ENCODE measurements at places on chromosomes 5 and 9.
A peak's percentile ranks its signal among the peaks of the same experiment; 100 is the strongest.

- DNase-seq = no peak
These were observed 180.8 kb downstream of the RASEF start for GRCh38 chr9:82882138-82882537.

GRCh38 chr5:33205727-33206410, 234.9 kb upstream of the TARS1 start:
- DNase-seq = no peak

DNA sequence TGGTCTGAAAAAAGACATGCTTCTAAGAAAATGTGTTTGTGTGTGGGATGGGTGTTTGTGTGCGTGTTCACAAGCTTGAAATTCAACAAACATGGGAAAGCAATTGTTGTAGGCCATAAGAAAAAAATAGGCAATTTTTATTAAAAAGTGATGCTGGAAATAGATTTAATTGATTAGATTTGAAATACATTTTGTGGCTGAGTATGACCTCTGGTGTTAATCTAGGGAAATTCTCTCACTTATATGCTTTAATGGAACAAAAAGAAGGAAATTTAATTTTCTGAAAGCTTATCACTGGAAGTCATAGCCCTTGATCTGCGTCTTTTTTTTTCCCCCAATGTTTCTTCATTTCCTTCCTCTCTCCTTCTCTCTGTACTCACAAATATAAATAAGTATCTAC, 3.5 kb upstream of the KCNN2 start:
- DNase-seq = no peak

DNA sequence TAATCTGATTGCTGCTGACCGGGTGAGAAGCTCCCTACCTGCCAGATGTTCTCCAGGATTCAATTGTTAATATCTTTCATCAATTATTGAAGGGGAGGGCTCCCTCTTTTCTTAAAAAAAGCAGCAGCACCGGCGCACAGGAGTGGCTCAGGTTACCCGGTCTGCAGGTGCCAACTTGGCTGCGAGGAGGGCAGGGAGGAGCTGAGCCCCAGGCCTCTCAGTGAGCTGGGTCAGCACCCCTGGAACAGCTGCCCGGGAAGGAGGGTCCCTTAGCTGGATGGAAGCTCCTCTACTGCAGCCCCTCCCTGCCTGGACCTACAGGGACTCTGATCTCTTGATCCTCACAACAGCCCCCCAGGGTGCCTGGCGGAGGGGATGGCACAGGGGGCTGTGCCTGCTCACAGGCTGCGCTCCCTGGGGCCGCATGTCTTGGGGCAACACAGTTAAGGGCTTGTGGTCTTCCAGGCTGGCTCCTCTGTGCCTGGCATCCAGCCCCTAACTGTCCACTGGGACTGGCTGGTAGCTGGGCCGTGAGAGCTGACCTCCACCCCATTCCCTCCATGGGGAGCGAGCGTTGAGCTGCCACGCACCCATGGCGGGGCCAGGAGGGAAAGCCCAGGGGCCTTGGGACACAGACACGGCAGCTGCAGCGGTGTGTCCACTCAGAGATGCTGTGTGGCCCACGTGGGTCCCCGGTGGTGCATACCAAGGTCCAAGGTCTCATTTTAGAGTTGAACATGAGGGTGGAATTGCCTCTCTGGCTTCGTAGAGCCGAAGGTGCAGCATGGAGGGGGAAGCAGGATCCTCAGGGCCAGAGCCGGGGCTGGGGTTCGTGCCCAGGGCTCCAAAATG, 28.6 kb upstream of the TMEM250 start:
- DNase-seq = peak; percentile 22

- DNase-seq = no peak
These were observed 182.2 kb upstream of the ANKRD55 start for GRCh38 chr5:56415356-56415765.

GRCh38 chr9:26142201-26142600, 464.0 kb upstream of the TUSC1 start:
- no peak for DNase-seq

DNA sequence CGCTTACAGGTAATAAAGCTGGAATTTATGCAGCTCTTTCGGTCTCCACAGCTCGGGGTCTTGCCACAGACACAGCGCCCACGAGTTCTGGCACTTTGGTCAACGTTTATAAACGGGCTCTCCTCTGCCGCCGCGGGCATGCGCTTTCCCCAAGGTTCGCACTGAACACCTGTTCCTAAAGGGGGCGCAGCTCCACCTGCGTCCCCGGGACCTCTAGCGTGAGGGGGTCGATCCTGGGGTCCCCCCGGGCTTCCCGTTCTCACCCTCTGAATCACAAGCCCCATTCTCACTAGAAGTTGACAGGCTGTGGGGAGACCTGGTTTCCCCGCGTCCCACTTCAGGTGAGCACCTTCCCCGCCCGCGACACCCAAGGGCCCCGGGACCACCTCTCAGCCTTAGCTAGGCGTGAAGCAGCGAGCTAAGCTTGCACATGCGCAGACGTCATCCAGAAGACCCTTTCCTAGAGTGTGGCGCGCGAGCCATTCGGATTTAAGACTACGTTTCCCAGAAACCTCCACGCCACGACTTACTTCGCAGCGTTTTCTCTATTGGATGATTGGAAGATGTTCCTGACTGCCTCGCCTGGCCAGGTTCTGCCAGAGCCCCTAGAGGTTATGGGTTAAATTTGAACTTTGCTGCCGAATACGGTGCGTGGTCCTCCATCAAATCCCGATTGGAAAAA, 21.3 kb upstream of the ZNF782 start:
- peak; percentile 77 for DNase-seq

DNA sequence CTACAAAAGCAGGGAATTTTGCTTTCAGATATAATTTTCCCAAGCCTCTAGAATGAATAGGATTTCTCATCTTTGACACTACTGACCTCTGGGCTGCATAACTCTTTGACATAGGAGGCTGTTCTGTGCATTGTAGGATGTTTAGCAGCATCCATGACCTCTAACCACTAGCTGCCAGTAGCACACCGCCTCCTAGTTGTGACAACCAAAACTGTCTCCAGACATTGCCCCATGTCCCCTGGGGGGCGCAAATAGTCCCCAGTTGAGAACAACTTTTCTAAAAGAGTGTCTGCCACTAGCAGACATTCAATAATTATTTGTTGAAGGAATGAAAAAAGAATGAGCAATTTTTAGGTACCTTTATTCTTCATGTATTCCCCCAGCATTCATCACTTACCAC, 51.8 kb downstream of the POU4F3 start:
- no peak for DNase-seq

DNA sequence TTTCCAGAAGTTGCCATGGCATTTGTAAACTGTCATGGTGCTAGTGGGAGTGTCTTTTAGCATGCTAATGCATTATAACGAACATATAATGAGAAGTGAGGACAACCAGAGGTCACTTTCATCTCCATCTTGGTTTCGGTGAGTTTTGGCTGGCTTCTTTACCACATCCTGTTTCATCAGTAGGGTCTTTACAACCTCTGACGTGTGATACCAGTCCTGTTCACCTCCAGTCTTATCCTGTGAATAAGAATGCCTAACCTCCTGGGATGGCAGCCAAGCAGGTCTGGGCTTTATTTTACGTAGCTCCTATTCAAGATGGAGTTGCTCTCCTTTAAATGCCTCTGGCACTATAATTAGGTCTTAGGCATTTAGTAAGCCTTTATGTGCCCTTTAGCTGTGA, 20.4 kb upstream of the RFK start:
- DNase-seq = no peak

GRCh38 chr9:89442981-89443814, 54.7 kb downstream of the SEMA4D start:
- no peak for DNase-seq

- peak; percentile 83 for DNase-seq
These were observed 714 bp upstream of the ZNF608 start for GRCh38 chr5:124746916-124747790.

- peak; percentile 72 for DNase-seq
These were observed 84.8 kb downstream of the WNK2 start for GRCh38 chr9:93268551-93269314.

DNA sequence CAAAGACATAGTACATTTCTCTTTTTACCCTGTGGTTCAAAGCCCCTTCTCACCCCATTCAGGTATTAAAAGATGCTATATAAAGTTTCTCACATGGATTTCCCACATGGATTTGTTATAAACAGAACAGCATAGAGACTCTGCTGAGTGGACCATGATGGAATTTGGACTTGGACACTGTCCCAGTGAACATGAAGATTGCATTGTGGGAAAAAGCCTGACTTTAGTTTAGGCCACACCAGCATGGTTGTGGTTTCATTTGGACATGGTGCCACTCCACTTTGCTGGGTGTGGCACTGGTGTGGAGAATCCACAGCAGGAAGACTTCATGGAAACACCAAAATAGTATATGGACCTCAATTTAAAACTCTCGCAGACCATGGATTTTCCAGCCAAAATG, 124.6 kb downstream of the ARHGAP26 start:
- no peak for DNase-seq

DNA sequence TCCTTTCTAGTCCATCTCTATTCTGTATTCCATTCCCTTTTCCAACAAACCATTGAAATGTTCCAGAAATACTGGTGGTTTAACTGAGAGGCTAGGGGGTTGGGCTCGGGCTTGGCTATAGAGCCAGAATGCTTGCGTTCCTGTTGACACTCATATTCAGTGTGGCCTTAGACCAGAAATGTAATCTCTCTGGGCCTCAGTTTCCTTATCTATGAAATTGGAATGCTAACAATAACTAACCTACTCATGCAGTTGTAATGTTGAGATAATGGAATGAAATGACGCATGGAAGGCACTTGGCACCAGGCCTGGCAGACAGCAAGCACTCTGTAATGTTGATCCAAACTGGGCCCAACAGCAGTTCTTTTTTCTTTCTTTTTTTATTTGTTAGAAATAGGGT, 26.8 kb downstream of the JADE2 start:
- DNase-seq = peak; percentile 7

DNA sequence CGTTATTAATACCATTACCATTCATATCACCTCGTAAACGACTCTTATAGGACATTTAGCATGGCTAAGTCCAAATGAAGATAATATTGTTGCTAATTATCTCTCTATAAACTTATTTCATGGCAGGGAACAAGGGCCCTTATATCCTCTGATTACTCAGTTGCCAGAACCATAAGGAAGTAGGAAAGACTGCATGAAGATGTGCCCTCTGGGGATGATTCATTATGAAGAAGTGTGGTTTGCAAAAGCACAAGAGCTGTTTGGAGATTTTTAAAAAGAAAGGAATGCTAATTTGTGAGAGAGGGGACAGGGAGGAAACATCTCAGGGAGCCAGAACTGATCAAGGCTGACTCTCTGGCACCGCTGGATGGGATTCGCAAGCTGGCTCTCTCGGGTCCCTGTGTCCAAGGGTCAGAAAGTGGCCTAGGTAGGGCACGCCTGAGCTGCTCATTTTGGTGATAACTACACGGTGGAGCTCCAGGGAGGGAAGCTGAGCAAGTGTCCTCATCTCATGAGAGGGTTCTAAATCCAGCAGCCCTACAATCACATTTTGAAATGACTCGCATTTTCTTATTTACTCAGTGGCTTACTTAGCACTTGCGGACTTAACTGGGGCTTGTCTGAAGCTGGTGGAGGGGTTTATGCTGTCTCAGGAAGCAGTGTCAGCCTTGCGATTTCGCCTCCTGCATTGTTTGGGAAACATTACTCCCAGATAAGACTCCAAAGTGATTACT, 136.8 kb downstream of the C5orf15 start:
- DNase-seq = no peak

- DNase-seq = no peak
These were observed 70.5 kb downstream of the APBA1 start for GRCh38 chr9:69601698-69602097.

- no peak for DNase-seq
These were observed 41.0 kb downstream of the FXN start for GRCh38 chr9:69076550-69076949.

DNA sequence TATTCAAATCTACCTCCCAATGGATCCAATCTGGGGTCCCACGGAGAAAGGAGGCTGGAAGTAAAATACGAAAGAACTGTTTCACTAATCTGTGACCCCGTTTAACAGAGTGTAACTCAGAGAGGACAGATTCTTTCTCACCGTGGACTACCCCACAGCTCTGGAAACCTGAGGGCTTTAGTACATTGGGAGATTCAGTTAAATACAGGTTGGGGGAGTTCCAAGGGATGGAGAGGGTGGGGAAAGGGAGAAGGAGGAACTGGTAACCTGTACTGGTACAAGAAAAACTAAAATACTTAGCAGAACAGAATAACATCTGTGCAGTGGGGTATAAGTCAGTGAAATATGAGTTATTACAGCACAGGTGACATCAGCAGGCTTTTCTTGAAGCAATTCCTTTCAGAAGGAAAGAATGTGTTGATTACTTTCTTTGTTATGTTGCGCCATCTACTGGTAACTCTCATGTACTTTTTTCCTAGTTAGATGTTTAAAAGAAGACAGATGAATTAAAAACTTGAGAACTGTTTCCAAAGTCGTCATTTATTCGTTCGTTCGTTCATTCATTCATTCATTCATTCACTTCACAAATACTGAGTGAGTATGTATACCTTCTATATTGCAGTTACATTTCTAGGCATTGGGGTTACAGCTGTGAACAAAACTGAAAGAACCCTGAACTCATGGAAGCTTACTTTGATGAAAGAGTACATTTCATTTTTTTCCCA, 30.0 kb upstream of the STOM start:
- peak; percentile 51 for DNase-seq

GRCh38 chr9:90331826-90332575, 310.6 kb downstream of the DIRAS2 start:
- DNase-seq = no peak

GRCh38 chr5:88393716-88394535, 125.3 kb upstream of the TMEM161B start:
- DNase-seq = no peak

DNA sequence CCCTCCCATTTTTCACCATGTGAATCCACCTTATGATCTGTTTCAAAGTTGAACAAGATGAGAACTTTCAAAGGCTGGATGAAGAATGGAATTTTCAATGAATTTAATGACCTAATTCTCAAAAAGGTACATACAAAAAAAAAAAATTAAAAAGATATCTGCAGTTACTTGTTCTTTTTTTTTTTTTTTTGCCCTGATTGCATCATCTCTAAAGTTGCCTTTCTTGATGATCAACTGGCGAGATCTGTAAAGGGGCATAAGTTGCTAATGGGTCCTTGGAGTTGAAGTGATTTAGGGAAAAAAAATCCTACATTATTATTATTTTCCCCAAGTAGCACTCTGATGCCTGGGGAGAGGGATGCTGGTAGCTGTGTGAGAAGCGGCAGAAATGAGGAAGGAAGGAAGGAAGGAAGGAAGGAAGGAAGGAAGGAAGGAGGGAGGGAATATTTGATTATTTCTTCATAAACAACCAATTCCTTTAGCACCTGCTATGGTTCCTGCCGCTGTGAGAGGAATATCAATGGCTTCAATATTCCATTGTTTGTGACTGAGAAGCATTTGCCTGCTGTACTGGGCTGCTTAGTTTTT, 48.8 kb upstream of the CD180 start:
- DNase-seq = no peak

DNA sequence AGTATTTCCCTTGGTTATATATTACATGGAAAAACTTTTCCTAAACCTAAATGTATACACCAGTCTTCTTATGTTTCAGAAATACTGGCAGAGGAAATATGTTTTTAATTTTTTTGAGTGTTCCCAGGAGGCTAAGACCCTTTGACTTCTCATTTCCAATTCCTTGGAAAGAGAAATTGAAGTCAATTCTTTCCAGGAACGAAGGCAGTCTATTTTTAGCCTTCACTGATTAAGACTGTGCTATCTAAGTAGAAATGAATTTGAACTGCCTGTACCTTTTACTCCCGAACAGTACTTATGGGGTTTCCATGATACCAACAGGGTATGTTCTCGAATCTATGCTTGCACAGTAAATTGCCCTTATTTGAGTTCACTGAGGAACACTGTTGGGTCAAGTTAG, 340.3 kb upstream of the CD180 start:
- DNase-seq = no peak

- peak; percentile 25 for DNase-seq
These were observed 232.6 kb downstream of the MAST4 start for GRCh38 chr5:66828548-66829357.

GRCh38 chr5:171680485-171680884, 105.1 kb upstream of the SMIM23 start:
- DNase-seq = no peak
